ENCODE measurements at places on chromosomes 13 and 19.

DNA sequence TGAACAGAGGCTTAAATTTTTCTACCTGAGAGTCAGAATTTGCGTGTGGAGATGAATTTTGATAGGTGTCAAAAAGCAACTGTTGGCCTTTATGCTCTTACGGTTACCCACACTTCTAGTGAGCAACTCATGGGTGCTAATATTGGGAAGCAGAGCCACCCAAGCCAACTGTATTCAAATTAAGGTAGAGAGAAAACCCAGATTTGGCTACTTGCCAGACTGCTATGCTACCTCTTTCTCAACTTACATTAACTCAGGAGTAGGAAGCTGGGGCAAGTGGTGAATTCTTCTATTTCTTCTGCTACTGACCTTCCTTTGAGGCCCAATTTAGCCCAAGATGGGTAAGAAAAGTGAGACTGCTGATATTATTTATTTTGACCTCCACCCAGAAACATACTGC is 83.9 kb downstream of the OLFM4 start:
- no peak for DNase-seq

GRCh38 chr19:45047188-45047797 is 8.4 kb downstream of the CLASRP start:
- DNase-seq, result no peak

- no peak for DNase-seq
Observed at GRCh38 chr13:26457212-26457611, 100.3 kb upstream of the WASF3 start.

- DNase-seq, result no peak
Observed at GRCh38 chr19:40553885-40554857, 22.5 kb upstream of the SHKBP1 start.

GRCh38 chr19:20250121-20250520 is 83.1 kb downstream of the ZNF486 start:
- DNase-seq, result no peak

DNA sequence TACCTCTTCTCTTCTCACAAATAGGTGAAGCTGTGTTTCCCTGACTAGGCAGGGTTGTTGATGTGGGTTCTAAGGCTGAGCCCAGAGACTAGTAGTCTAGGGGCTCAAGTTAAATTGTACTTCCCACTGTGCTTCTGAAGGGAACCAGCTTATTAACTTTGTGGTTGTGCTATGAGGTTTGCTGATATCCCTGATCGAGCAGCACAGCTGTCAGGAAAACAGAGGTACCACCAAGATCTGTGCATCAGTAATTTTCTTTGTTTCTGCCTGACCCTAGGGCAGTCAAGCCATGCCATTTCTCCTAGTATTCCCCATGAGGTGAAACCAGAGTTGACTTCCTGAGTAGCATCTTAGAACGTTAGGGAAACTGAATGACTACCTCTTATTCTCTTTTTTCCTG is 853.8 kb upstream of the MIR17HG start:
- no peak for DNase-seq

DNA sequence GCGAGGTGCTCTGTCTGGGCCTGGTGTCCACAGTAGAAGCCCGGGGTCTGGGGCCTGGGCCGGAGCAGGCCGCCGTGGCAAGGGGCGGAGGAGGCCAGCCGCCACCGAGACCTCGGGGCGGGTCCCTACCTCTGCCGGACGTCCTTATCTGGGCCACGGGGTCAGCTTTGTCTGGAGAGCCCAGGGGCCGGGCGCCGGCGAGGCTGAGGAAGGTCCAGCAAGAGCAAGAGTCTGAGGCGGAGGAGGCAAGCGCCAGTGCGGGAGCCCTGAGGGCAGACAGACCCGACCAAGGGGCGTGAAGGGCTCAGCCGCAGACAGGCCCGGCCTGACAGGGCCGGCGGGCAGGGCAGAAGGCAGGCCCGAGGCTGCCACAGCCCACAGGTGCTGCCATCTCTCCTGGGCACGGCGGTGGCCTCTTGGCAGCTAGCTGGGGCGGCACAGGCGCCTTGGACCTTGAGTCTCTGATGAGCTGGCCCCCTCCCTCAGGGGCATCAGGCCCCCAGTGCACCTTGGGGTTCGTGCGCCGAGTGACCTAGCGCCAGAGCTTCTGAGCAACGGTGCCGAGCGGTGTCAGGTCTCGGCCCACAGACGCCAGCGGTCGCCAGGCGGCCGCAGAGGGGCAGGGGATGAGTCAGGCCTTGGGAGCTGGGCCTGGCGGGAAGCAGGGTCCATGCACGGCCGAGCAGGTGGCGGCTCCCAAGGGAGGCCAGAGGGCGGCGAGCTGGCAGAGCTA is 19.1 kb upstream of the AKAP8 start:
- no peak for DNase-seq

- no peak for DNase-seq
Observed at GRCh38 chr13:94342436-94343242, 136.8 kb downstream of the DCT start.

GRCh38 chr19:10617409-10618121 is 7.8 kb upstream of the SLC44A2 start:
- no peak for DNase-seq

DNA sequence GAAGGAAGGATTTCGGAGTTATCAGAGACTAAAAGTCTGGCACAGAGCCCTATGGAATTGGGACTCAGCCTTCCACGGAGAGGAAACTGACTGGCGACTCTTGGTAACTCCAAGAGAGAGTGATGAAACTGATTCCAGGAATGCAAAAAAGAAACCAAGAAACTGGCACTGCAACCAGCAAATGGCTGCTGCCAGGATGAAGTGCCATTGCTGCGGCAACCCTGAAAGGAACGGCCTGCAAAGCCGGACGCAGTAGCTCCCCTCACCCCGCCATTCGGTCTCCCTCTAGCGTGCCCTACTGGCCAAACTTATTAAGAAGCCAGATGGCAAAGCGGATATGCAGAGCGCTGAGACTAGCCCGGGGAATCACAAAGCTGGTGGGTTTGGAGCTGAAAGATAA is 236.0 kb downstream of the PCDH9 start:
- DNase-seq, result no peak

DNA sequence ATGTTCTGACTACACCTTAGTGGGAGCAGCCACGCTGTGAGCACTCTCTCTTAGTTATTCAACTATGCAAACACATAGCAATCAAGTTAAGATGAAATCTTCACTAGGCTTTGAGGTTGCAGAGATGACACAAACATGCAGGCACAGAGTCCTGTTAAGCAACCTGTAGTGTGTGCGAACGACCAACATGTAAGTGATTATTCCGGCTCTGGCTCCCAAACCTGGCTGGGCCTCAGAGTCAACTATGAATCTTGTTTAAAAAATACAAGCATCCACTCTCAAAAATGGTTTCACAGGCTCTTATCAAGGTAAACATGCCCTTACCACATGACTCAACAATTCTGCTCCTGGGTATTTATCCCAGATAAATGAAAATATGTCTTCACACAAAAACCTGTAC is 91.4 kb downstream of the IRS2 start:
- DNase-seq, result no peak

GRCh38 chr13:45940061-45940460 is 88.5 kb upstream of the SIAH3 start:
- DNase-seq, result no peak

GRCh38 chr13:62653371-62653770 is 1237.7 kb upstream of the PCDH20 start:
- DNase-seq, result no peak

DNA sequence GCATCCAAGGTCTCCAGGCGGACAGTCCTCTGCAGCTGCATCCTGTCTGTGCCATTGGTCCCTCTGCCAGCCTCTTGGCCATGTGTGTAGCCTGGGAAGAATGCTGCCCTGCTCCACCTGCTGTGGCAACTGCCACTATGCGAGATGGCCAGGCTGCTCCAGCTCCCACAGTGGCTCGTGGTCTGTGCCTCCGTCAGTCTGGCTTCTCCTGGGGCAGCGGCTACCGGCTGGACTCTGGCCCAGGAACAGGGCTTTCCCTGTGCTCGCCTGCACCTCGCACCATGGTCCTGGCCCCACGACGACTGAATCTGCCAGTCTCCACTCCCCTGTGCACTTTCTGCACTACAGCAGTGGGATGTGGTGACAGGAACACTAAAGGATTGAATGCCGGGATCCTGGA is 26.7 kb upstream of the FFAR2 start:
- DNase-seq, result no peak
